ENCODE measurements at places on chromosomes 1 and 21. TPM values are rescaled to one million over a fixed set of nuclear protein-coding genes. Genes with fewer than 3 reads are reported as not detected.
A peak's percentile ranks its signal among the peaks of the same experiment; 100 is the strongest.

CHI3L1 gene
- total RNA-seq: 1.3 TPM

LRRC53 gene
- 0.07 TPM for total RNA-seq

PARS2 gene
- total RNA-seq: 11.2 TPM

ARHGEF16 gene
- 77.3 TPM for total RNA-seq

GRCh38 chr1:79929356-79929755 lies 922.8 kb upstream of the ADGRL4 start:
- DNase-seq: no peak
- H3K27me3 ChIP-seq: no peaks in the 10 kb centered on the region
- H3K27ac ChIP-seq: no peak overlapping the region

DNA sequence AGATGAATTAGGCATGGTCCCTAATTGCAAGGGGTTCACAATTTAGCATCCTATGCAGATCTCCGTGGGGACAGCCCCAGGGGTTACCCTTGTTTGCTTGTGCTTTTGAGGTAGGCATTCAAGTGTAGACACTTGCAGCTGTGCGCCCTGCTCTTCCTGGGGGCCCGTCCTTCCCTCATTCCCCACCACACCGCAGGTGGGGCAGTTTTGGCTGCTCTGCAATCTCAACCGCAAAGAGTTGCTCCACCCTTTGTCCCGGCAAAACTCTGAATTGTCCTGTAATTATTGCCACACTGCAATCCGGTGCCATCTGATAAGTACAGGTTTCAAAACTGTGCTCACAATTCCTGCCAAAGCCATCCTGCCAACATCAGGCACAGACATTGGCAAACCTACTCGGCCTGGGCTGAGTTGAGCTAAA lies 65.4 kb upstream of the LYST start:
- H3K27ac ChIP-seq: no peak overlapping the region
- H3K4me1 ChIP-seq: no peaks in the 10 kb centered on the region
- peak; percentile 66 for DNase-seq
- H3K4me3 ChIP-seq: no peak overlapping the region

- H3K4me1 ChIP-seq: no peaks in the 10 kb centered on the region
- H3K4me3 ChIP-seq: no peak overlapping the region
- H3K36me3 ChIP-seq: no peaks in the 10 kb centered on the region
Observed at GRCh38 chr1:219294251-219294650, 120.6 kb downstream of the LYPLAL1 start.
